ENCODE measurements at places on chromosomes 7 and 10.
A peak's percentile ranks its signal among the peaks of the same experiment; 100 is the strongest.

DNA sequence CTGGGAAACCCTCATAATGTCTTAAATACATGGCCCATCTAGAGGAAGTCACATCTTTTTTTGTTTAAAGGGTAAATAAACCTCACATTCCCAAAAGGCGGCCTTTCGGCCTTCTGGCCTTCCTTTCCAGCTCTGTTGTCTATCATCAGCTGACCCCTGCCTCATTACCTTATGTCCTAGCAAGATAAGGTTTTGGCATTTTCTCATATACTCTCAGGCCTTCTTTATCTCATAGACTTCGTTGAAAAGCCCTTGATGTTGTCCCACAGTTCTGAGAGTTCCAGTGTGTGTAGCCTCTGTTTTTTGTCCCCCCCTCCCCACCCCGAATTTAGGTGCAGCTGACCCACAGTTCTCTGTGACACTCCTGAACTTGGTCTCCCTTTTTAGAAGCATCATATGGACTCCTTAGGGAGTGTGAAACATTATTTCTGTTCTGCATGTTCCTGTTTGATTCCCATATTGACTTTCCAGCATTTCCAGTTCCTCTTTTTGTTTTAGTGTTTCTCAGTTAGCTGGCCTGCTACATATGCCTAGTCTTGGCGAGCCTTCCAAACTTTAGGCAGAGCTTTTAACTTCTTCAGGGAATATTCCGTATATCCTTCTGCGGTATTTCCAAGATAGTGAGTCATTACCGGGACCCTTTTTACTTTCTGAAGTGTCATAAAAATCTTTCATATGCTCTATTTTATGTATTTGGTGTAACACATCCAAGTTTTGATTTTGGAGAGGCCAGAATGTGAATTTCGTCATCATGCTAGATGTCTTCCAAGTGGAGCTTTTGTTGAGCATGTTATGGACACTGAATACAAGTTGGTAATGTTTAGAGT is 138.5 kb downstream of the LRRC4 start:
- DNase-seq, result no peak

DNA sequence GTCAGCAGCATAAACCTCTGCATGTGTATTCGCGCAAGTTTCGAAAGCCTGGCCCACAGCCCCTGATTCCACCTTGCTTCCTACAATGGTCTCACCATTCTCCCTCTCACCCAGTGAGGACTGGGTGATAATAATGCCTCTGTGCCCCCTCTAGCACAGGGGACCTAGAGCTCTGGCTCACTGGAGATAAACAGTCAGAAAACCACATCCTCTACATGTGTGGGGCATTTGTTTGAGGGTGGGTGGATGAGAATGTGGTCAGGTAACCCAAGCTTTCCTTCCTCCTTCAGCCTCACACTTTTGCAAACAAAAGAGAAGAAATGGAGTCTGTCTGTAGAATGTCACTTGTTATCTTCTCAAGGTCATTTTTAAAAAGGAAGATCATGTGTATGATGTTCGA is 373.5 kb downstream of the KCNMA1 start:
- DNase-seq, result peak; percentile 38

DNA sequence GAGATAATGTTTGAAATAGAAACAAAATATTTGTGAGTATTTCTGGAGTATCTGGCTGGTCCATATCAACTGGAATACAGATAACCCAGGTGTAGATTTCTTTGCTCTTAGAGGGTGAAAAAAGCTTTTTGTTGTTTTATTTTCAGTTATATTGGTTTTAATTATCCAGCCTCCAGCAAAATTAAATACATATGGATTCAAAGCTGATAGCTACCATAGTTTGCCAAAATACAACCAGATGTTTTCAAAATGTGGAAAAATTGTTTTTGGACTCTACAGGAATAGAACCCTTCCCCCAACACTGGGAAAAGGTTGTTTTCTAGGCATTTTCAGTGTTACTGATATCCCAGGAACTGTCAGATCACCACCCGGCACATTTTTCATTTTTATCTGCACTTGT is 30.1 kb downstream of the LRRC17 start:
- no peak for DNase-seq

- no peak for DNase-seq
Measured at GRCh38 chr7:68888971-68889385, 709.3 kb upstream of the AUTS2 start.

- DNase-seq, result peak; percentile 43
Measured at GRCh38 chr10:49606981-49607535, 3.1 kb upstream of the SLC18A3 start.

GRCh38 chr10:69960988-69961880 is 91.4 kb upstream of the MACROH2A2 start:
- no peak for DNase-seq

- no peak for DNase-seq
Measured at GRCh38 chr10:85986777-85987176, 379.8 kb downstream of the GRID1 start.

- DNase-seq, result peak; percentile 57
Measured at GRCh38 chr7:155961241-155962190, 149.3 kb upstream of the SHH start.

DNA sequence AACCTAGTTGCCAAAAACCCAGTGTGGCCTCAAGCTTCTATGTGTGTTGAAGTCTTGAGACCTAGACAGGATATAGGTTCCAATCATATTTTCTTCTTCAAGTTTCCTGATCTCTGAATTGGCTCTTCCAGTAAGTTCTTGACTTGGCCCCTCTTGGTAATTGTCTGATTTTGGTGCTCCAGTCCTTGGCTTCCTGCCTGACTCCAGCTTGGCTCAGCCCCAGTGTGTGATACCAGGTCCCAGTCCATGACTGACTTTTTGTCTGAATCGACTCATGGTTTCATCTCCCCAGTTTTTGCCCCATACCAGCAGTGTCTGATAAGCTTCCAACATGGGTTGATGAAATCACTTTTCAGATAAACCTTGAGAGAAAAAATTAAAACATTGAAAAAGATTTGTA is 72.3 kb downstream of the FAS start:
- DNase-seq, result no peak

Data from T-helper 2 cell (primary cell).